Stimulated activated CD4-positive, alpha-beta T cell treated with anti-CD3 and anti-CD28 coated beads, Interleukin-4, amount 100 ng/mL, for 48 hours (primary cell): ENCODE measurements at places on chromosomes 2 and 18.

DNA sequence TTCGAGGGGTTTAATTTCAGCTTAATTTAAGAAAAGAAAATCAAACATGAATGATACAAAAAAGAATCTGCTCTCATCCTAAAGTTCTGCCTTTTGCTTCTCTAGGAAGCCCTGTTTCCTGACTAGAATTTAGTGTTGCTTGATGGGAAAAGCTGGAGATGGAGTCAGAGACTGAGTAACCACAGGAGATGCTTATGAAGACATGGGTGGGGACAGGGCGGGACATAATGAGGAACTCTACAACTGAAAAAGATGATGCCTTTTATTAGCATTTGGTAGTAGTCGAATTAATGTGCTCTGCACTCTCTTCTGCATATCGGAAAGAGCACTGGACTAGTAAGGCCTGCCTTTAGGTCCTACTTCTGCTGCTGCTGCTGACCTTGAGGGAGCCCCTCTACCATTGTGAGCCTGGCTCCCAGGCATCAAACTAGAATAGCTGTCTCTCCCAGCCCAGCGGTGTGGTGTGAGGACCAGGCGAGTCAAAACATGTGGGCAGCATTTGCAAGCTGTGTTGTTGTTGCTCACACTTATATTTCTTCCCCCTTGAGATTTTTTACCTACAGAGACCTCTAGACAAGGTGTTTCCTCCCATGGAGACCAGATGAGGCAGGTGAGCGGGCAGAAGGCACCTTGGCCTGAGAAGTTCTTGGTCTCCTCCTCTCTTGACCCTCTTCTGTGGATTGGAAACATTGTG lies 61.5 kb downstream of the INPP4A start:
- DNase-seq = no peak

- no peak for DNase-seq
Observed at GRCh38 chr2:158969715-158970240, 1.3 kb downstream of the TANC1 start.

DNA sequence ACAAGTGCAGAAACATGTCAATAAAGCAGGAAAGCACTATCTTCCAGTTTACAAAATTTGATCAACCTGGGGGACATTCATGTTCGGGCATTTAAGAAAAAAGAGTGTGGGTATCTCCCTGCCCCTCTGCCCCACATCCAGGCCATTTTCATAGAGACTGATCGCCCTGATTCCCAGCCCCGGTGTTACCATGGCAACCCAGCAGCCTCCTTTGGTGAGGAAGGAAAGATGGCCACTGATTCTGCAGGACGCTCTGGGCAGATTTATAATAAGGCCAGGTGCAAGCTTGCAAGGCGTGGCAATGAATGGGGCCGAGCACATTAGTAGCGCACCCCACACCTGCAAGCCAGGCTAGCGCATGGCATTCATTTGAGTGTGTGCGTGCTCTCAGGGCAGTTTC lies 36.7 kb upstream of the ARL4C start:
- DNase-seq = no peak

DNA sequence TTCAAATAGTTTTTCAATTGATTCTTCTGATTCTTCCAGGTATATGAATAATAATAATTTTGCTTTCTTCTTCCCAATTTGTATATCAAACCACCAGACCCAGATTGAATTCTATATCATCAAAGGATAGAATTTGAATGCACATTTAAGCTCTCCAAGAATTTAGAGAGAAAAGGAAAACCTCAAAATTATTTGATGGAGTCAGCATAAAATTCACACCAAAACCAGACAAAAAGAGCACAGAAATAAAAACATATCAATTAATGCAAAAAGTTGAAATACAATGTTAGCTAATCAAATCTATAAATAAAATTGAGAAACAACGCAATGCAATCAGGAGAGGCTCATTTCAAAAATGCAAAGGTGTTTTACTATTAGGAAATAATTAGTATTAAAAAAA lies 248.0 kb upstream of the HS6ST1 start:
- no peak for DNase-seq

DNA sequence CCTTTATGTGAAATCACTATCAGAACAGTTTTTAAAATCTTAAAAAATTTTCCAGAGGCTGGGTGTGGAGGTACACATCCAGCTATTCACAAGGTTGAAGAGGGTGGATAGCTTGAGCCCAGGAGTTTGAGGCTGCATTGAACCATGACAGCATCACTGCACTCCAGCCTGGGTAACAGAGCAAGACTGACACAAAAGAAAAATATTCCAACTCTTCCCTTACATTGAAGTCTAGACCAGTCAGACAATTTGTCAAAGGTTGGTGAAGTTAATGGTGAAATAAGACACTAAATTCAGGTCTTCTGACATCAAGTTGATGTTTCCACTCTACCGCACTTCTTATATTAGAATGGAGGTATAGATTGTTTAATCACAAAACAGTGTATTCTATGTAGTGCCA lies 52.8 kb downstream of the HYCC2 start:
- no peak for DNase-seq

DNA sequence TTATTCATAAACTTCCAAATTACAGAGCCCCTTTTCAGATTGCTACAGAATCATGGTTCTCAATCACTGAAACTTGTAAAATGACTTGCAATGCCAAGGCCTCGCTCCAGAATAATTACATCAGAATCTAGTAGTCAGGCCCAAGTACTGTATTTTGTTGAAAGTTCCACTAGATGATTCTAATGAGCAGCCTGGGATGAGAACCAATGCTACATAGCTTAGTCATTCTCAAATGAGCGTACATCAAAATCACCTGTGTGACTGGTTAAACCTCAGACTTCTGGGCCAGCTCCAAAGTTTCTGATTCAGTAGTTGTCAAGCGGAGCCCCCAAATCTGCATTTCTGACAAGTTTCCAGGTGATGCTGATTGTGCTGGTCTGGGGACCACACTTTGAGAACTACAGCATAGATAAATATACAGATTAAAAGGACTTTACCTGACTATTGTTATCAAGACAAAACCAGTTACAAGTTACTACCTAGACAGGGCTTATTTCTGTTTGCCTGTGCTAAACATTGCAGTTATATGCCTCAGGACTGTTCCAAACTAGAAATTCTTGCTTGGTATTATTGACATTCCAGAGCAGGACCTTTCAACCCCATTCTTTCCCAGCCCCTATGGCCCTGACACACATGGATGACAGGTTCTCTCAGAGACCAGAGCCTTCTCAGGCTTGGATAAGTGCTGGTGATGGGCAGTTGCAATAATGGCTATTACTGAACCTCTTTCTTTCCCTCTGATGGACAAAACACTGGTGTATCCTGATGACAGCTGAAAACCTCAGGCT lies 83.1 kb downstream of the UPP2 start:
- no peak for DNase-seq

GRCh38 chr2:240933048-240933965 lies 27.2 kb downstream of the CROCC2 start:
- no peak for DNase-seq

- no peak for DNase-seq
Observed at GRCh38 chr2:70557171-70557838, 3.7 kb upstream of the TGFA start.

DNA sequence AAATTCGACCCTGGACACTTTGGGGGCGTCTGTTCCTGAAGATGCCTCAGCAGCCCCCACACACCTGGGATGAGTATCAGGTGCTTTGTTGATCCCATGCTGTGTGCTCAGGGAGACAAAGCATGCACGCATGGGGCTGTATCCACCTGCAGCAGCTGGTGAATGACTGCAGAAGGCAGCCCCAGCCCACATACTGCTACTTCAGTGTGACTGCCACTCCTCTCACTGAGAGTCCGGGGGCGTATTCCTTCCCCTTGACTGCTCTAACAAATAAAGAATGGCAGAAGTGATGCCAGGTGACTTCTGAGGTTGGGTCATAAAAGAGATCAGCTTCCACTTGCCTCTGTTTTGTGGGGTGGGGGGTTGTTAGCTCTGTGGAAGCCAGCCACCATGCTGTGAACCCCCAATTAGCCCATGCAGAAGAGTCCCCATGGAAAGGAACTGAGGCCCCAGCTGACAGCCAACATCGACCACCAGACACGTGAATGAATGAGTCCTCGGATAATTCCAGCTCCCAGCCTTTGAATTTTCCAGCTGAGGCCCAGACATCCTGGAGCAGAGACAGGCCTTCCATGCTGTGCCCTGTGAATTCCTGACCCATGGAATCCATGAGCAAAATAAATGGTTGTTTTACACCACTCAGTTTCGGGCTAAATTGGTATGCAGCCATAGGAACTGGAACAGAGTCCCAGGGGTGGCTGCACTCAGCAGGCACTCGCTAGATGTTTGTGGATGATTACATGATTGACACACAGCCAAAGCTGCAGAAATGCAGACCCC lies 289.3 kb downstream of the CELF4 start:
- no peak for DNase-seq

DNA sequence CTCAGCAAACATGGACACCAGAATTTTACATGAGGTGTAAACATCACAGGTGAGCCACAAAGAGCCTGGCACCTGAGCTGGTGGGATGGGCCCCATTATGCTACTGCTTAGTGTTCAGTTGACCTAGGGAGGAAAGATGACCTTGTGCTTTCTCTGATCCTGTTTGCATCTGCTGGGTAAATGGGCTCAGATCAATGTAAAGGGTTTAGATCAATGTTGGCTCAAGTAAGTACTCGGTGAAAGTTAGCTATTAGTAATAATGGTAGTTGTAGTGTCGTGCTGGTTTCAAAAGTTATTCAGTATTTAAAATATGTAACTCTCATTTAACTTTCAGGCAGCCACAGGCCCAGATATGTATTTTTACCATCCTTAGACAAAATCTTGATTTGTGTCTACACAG lies 19.8 kb downstream of the ABHD3 start:
- no peak for DNase-seq

DNA sequence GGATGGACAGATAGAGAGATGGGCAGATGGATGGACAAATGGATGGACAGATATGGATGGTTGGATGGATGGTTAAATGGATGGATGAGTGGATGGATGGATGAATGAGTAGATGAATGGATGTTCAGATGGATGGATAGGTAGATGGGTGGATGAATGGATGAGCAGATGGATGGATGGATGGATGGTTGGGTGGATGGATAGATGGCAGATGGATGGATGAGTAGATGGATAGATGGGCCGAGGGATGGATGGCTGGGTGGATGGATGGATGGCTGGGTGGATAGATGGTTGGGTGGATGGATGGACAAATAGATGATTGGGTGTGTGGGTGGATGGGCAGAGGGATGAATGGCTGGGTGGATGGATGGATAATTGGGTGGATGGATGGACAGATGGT lies 98.9 kb upstream of the OTOS start:
- no peak for DNase-seq

- DNase-seq = peak; percentile 41
Observed at GRCh38 chr2:130824492-130825061, 12.1 kb upstream of the ARHGEF4 start.

GRCh38 chr18:59715445-59715844 lies 18.2 kb upstream of the CCBE1 start:
- no peak for DNase-seq

DNA sequence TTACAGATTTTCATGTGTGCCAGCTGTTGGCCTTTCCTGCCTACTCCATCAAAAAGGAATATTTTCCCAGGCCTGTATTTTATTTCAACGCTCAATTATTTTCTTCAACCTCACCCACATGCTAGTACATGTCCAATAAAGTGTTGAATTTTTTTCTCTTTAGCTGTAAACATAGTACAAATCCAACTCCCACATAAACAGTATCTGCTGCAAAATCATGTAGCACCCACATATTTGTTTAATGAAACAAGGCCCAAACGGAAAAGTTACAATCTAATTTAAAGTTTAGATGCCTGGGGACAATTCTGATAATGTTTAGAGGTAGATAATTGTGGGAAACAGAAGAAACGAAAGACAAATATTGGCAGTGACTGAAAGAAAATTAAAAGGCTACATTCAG lies 275.4 kb upstream of the ACVR2A start:
- DNase-seq = no peak

DNA sequence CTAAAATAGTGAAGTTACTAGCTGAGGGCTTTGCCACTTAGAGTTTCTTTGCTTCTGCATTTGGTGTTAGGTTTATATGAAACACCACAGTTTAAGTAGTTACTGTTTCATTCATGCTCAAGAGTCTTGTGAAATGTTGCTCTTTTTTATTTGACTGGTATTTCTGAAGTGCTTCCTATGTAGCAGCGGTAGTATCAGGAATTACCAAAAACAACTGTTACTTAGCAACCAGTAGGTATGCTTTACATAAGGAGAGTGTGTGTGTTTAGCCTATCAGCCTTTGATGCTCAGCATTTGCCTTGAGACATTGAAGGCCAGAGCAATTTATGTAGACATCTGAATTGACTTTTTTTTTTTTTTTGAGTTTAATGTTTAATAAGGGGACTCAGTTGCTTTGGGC lies 3.6 kb downstream of the DIS3L2 start:
- DNase-seq = no peak

DNA sequence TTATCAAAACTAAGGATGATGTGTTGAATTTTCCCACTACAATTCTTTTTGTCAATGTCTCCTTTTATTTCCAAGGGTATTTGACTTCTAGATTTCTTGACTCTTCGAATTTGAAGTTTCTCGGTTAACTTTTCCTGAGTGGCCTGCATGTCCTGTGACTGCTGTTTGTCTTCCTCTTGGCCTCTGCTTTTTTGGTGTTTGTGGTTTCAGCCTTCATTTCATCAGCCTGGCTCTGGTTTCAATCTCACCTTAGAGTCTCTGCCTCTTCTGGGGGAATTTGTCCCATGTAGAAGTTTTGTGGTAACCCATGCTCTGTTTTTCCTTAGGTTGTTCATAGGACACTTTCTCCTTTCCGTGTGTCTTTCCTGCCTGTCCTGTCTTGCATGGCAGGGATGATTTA lies 28.3 kb upstream of the SNED1 start:
- DNase-seq = no peak

- DNase-seq = no peak
Observed at GRCh38 chr2:1605102-1606045, 138.9 kb downstream of the PXDN start.

- DNase-seq = peak; percentile 3
Observed at GRCh38 chr2:35428548-35428947, 927.0 kb upstream of the CRIM1 start.

GRCh38 chr2:205822579-205822978 lies 140.3 kb downstream of the NRP2 start:
- no peak for DNase-seq

GRCh38 chr2:216002101-216002678 lies 11.2 kb downstream of the MREG start:
- DNase-seq = no peak

- DNase-seq = no peak
Observed at GRCh38 chr2:212894026-212894425, 257.4 kb downstream of the IKZF2 start.

DNA sequence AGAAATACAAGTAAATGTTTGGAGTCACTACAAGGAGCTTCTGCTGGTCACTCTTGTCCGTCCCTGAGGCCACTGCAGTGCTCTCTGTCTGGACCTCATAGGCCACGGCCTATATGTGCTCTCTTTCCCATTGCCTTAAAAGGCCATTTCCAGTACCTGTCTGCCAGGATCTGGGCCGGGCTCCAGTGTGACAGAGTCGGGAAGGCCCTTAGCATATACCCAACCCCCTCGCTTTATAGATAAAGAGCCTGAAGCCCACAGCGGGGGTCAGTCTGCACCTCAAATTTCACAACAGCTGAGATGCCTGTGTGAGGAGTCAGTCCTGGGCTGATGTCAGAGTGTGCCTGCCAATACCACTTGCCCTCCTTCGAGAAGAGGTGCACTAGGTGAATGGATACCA lies 39.9 kb downstream of the ADD2 start:
- DNase-seq = no peak

- DNase-seq = no peak
Observed at GRCh38 chr18:52685316-52685715, 345.3 kb downstream of the DCC start.

- peak; percentile 2 for DNase-seq
Observed at GRCh38 chr2:117470311-117471095, 344.0 kb upstream of the DDX18 start.

- DNase-seq = no peak
Observed at GRCh38 chr2:23524261-23524706, 139.3 kb downstream of the KLHL29 start.
